ENCODE measurements at places on chromosomes 6 and 20.

- no peak for DNase-seq
These were observed at the start of the genes DEFB124 and REM1 for GRCh38 chr20:31474758-31475427. DEFB124 (minus strand) TSS chr20:31475127; CDS start chr20:31473013, 2,114 bp downstream. REM1 (plus strand) TSS chr20:31475288; CDS start chr20:31476446, 1,158 bp downstream.

DNA sequence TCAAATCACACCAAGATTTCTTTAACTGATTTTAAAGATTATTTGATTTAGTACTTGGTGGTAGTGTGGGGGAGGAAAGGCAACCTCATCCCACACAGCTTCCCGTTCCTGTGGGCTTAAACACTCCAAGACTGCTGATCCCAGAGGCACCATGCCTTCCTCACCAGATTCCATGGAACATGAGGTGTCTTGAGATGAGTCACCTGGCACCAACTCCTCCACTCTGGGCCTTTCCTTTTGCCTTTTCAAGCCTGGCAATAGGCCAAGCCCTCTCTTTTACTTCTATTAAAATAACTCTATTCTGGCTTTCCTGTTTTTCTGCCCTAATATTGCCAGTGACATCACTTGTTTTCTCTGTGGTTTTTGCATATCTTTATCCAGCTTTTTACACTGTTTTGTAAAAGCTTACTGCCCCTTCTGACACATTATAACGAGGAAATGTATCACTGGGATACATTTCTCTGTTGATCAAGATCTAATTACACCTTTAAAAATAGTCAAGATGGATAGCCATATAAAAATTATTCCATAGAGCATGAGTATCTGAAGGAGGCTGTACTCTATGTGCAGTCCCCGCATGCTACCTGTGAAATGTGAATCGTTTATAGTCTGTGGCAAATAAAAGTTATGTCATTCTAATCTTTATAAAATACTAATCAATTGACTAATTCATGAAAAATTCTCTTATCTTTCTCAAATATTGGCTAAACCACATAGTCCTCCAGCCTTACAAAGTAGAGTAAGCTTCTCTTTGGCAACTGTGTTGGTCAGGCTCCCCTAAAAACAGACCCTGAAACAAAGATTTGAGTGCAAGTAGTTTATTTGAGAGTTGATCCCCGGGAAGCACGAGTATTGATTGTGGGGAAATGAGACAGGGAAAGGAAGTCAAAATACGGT lies 257.8 kb upstream of the KCNQ5 start:
- no peak for DNase-seq

GRCh38 chr6:158142789-158143188 lies 25.3 kb downstream of the SERAC1 start:
- DNase-seq = no peak

GRCh38 chr6:54621285-54621684 lies 225.3 kb upstream of the FAM83B start:
- no peak for DNase-seq

DNA sequence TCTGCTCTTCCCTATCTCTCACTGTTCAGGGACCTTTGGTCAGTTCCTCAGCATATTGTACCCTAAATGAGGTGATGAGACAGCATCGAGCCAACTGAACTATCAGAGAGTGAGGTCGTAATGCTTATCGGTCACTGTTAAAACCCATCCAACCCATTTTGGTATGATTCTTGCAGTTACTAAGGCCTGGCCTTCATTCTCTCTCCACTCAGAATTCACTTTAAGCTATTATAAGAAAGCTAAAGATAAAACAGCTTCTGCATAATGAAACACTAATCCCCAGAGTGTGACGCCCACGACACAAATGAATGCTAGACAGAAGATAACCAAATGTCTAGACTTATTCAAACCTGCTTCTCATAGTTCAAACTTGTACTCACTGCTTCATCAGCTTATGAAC lies 175.8 kb downstream of the GMPR start:
- DNase-seq = peak; percentile 61

DNA sequence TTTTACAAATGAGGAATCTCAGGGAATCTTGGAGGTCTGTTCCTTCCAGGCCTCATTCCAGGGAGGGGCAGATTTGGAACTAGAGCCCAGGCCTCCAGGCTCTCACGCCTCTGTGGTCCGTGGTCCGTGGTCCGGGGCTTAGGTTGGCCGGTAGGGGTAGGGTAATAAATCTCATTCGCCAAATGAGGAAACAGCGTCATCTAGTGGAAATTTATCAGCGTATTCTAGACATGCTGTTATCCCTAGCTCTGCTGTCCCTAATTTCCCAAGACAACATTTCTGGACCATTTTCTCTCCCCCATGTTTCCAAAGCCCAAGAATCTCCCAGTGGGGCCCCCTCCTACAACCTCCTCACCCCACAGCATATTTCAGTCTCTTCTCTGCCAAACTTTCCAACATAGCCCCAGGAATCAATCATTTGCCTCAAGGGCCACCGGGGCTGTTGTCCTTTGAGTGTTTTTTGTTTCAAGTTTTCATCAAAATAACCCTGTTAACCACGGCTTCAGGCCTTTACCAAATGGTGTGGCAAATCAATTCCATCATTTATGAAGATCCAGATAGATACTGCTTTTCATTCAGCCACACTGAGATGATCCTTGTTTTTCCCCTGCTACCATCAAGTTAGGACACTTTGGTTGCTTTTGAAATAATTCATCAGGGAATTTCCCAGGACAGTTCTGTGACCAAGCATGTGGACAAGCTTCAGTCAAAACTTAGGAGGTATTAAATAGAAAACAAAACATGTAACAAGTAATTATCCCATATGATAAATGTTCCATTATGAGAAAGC lies 126.8 kb downstream of the ALDH8A1 start:
- no peak for DNase-seq

- no peak for DNase-seq
These were observed 27.8 kb downstream of the LRRC1 start for GRCh38 chr6:53822401-53823125.

DNA sequence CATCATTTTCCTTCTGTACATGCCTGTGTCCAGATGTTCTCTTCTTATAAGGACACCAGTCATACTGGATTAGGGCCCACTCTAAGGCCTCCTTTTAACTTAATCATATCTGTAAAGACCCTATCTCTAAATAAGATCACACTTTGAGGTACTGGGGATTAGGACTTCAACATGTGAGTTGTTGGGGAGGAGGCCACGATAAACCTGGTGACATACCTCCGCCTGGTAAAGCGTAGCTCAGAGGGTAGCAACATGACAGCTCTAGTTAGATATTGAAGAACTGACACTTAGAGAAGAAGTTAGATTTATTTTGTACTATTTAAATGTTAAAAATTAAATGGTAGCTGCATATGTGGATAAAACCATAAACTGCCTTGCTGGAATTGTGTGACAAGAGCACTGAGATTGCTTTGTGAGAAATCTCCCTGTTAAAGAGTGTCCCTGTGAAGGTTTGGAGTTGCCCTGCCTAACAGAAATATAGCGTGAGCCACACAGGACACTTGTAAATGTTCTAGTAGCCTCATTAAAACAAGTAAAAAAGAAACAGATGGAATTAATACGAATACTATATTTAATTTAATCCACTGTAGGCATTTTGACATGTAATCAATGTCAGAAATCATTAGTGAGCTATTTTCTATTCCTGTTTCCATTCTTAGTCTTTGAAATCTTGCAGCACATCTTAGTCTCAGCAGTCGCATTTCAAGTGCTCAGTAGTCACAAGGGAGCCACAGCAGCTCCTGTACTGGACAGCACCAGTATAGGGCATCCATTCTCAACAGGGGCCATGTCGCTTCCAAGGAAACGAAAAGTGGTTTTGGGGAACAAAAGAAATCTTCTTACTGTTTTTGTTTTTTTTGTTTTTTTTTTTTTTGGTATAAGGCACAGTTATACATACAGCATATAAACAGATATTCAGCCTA lies 13.4 kb downstream of the PLCB1 start:
- DNase-seq = no peak

GRCh38 chr6:69948479-69949114 lies 82.2 kb downstream of the COL19A1 start:
- DNase-seq = no peak

DNA sequence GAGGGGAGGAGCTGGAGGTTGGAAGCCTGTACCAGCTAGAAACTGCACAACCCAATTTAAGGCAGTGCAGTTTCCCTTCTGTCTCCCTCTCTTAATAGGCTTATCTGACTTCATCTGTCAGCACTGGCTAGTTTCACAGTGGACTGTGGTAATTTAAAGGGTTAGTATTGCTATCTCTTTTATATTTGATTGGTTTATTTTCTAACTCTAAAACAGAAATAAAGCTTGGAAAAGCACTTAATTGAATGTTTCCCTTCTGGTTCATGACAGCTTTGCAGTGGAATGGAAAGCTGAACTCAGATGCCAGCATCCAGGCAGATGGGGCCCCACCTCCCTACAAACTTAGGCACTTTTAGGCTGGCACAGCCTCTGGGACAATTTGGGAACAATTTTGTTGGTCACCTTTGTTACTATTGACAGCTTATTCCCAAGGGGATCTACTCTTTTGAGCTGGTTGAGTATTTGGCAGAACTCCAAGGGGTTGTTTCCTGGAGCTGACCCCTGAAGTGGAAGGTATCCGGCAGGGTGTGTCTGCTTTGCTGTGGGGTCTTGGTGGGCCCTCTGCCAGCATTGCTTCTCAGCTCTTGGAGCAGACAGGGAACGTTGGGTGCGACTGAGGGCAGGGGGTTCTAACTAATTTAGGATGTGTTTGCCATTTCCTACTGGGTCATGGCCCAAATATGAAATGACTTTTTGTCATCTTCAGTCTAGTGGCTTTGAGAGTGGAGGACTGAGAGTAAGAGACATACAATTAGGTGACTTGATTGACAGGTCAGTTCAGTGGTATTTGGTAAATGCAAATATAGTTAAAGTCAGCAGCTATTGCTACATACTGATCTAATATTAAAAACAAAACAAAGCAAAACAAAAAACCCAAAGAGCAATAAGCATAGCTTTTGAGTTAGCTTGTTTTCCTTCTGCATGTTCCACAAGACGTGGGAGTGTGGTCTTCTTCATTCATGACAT lies 9.3 kb downstream of the SH3BGRL2 start:
- DNase-seq = no peak

DNA sequence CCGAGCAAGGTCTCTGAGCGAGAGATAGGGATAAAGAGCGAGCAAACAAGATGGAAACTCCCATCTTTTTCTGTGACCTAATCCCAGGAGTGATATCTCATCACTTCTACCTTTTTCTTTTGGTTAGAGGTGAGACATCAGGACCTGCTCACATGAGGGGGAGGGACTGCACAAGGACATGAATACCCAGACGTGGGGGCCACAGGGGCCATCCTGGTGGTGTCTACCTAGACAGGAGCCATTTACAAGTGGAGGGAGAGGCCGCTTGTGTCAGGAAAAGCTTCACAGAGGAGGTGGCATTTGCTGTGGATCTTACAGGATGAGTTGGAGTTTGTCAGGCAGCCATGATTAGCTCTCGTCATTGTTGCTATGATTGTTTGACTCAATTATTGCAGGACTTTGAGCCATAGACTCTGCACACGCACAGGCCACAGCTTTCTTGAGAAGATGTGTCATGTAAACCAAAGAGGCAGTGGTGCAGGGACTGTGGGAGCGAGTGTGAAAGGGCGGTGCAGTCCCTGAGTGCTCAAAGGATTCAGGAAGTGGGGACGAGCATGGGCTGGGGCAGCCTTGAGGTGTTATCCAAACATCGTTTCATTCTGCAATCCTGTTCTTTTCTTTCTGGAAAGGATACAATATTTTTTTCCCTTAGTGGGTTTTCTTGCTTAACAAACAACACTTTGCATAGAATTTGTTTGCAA lies 7.7 kb downstream of the NPEPL1 start:
- no peak for DNase-seq

GRCh38 chr6:164693944-164694343 lies 615.5 kb downstream of the C6orf118 start:
- DNase-seq = no peak
